ENCODE measurements at places on chromosomes 13 and 19.

DNA sequence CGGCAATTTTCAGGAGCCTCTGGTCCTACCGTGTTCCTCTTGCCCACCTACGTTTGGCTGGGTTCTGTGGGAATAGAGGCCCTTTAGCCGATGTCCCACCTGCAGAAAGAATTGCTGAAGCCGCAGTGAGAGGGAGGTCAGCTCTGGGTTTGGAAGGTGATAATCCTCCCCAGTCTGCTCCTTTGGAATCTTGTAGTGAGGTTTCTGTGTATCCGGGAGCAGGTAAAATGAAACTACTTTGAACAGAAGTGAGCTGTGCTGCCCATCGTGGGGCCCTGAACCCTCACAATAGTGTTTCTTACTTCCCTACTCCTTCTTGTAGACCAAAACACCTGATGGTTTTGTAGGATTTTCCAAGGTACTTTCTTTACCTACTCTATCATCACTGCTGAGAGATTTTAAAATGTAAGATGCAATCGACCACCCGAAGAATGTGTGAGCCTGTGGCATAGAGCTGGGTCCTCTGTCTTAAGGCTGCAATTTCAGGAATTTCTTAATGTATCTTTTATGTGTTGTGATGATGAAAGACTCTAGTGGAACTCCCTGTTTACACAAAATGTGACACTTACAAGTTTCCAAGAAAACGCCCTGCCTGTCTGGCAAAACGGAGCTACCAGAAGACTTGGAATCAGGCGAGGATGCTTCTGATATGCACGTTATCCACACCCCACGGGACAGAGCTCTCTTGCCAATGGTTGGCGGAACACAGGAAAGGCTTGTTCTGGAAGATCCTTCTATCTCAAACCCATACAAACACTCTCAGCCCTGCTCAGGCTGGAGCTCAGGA lies 76.1 kb downstream of the RGCC start:
- no peak for DNase-seq

GRCh38 chr19:28436320-28436719 lies 776.6 kb downstream of the UQCRFS1 start:
- no peak for DNase-seq

DNA sequence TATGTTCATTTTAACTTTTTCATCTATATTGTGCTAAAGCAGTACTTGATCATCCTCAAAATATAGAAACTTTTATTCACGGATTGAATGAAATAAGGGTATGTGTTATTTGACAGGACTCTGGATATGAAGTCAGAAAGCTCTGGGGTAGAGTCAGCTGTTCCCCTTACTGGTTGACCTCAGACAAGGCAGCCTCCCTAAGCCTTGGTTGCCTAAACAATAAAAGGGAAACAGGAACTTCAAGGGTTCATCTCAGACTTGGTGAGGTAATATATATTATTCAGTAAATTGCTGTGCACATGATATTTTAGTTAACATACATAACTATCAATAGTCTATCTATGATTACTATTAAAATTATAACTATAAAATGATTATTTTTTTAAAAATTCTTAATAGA lies 13.6 kb downstream of the POLR1D start:
- no peak for DNase-seq

DNA sequence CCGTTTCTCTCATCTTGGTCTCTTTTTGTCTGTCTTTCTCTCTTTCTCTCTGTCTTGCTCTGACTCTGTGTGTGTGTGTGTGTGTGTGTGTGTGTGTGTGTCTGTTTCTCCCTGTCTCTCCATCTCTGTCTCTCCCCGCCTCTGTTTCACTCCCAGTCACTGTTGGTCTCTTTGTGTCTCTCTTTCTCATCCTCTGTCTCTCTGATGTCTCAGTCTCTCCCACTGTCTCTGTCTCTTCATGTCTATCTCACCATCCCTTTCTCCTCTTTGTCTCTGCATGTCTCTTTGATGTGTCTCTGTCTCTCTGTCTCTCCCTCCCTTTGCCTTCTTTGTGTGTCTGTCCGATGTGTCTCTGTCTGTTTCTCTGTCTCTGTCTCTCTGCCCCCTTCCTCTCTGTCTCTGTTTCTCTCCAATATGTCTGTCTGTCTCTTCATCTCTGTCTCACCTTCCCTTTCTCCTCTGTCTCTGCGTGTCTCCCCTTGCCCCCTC lies 2.5 kb downstream of the NFIC start:
- no peak for DNase-seq

DNA sequence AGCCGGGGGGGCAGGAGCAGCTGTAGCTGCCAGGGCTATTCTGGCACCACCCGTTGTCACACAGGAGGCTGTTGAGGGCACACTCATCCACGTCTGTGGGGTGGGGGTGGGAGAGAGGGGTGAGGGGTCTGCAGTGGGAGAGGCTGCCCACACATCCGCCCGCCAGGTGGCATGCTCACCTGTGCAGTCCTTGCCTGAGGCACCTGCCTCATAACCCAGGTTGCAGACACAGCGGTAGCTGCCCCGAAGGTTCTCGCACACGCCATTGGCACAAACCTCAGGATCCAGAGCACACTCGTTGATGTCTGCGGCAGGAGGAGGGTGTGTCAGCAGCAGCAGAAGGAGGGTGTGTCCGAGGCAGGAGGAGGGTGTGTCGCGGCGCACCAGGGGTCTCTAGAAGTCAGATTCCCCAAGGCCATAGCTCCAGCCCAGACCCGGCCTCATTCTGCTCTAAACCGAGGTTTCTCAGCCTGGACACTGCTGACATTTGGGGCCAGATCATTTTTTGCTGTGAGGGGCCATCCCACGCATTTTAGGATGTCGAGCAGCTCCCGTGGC lies 20.3 kb downstream of the FBN3 start:
- no peak for DNase-seq

- DNase-seq, result peak; percentile 85
Measured at GRCh38 chr19:41541990-41542584, 33.9 kb upstream of the CEACAM21 start.

DNA sequence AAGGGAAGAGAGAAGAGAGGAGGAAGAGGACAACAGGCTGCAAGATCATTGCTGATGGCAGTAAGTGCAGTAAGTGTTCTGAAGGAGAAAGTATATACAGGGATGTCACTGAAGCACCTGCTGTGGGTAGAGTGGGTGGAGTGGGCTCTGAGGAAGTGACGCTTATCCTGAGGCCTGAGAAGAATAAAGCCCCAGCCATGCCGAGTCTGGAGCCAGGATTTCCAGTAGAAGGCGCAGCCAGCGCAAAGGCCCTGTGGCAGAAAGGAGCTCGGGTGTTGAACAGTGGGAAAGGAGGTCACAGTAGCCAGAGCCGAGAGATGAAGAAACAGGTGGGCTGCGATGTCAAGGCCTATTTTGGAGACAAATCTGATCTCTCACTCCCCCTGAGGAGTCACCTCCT lies 31.8 kb upstream of the ADGRE5 start:
- DNase-seq, result peak; percentile 38

DNA sequence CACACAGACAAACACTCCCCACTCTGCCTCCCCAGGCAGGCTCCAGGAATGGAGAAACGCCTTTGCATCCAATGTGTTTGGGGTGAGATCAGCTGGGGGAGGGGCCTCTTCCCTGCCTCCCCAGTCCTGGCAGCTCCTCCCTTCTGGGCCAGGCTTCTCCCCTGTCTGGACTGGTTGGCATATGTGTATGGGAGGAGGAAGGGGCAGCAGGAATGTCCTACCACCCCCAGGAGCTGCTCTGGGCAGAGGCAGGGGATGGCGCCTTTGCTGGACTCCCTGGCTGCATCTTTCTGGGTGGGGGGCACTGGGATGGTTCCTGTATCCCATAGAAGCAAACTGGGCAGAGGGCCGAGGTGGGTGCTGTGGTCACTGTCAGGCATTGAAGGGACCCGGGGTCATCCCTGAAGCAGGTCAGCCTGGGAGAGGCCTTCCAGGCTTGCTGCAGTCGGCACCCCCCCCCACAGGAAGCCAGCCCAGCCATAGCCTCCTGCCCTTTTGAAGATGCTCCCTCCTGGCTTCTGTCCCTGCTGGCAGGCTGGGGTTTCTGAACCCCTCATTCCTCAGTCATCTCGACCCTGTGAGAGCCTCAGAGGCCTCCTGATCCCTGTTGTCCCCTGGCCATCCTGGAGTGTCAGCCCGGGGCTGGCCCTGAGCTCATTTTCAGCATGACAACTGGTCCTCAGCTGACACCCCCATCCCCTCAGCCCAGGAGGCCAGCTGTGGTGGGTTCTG lies 21.2 kb upstream of the SLC7A10 start:
- no peak for DNase-seq

DNA sequence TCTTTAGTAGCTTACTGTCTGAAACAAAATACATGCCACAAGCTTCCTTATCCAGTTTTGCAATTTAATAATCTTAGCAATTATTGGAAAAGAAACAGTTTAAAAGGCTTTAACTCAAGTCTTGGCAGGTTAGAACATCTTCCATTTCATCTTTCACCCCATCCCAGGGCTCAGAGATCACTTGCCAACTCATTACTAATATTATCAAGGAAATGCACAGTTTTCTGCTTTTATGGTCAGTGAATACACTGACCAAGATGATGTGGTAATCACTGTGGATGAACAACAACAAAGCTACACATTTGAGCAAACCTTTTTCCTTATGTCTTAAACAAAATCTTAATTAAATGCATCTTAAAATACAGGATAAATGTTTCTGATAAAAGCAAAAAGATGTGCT lies 48.0 kb upstream of the ITM2B start:
- DNase-seq, result no peak

- DNase-seq, result no peak
Measured at GRCh38 chr19:1645299-1645698, 7.1 kb downstream of the TCF3 start.

- DNase-seq, result no peak
Measured at GRCh38 chr13:36354842-36355623, 8.8 kb upstream of the SPART start.

GRCh38 chr13:78309497-78310180 lies 293.7 kb downstream of the POU4F1 start:
- no peak for DNase-seq

DNA sequence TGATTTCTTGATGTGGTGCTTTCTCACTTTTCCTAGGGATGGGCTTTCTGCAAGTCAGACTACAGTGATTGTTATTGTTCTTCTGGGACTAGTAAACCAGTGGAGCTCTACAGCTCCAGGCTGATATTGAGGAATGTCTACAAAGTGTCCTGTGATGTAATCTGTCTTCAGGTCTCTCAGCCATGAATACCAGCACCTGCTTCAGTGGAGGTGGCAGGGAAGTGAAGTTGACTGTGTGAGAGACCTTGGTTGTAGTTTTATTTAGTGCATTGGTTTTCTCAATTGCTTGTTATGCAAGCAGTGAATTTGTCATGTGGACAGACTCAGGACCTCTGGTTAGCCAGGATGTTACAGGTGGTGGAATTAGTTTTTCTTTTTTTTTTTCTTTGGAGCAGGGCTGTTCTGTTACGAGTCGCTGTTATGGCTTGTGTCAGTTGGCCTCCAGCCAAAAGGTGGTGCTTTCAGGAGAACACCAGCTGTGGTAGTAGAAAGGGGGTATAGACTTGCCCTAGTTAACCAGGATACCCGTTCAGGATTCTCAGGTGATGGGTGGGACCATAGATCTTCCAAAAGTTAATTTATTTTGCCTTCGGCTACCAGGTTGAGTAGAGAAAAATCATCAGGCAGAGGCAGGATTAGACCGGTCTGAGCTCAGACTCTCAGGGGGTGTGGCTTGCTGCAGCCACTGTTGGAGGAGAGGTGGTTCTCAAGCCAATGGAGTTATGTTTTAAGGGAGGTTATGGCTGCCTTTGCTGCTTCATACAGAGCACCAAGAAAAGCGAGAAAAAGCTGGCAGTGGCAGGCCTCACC lies 11.9 kb upstream of the ZNF675 start:
- no peak for DNase-seq

- no peak for DNase-seq
Measured at GRCh38 chr19:17554968-17555479, 425 bp upstream of the COLGALT1 start.

GRCh38 chr13:57992416-57992815 lies 360.9 kb downstream of the PCDH17 start:
- DNase-seq, result no peak

- DNase-seq, result no peak
Measured at GRCh38 chr13:96052656-96053002, 572 bp downstream of the UGGT2 start.

- no peak for DNase-seq
Measured at GRCh38 chr19:8511573-8512101, 2.3 kb downstream of the ZNF414 start.

DNA sequence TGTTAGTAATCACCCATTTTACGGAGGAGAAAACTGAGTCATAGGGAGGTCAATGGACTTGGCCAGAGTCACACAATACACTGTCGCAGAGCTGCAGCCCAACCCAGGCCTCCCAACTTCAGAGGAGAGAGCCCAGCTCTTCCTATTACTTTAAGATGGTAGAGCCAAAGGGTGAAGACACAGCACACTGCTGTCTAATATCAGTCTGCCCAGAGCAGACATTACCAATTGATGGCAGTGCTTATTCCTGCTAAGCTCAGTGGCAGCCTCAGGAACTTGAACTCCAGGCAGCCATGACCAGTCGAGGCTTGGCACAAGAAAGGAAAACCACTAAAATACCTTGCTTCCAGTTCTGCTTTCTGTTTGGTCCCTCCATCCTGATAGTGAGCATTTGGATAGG lies 18.4 kb downstream of the TMEM150B start:
- DNase-seq, result no peak

DNA sequence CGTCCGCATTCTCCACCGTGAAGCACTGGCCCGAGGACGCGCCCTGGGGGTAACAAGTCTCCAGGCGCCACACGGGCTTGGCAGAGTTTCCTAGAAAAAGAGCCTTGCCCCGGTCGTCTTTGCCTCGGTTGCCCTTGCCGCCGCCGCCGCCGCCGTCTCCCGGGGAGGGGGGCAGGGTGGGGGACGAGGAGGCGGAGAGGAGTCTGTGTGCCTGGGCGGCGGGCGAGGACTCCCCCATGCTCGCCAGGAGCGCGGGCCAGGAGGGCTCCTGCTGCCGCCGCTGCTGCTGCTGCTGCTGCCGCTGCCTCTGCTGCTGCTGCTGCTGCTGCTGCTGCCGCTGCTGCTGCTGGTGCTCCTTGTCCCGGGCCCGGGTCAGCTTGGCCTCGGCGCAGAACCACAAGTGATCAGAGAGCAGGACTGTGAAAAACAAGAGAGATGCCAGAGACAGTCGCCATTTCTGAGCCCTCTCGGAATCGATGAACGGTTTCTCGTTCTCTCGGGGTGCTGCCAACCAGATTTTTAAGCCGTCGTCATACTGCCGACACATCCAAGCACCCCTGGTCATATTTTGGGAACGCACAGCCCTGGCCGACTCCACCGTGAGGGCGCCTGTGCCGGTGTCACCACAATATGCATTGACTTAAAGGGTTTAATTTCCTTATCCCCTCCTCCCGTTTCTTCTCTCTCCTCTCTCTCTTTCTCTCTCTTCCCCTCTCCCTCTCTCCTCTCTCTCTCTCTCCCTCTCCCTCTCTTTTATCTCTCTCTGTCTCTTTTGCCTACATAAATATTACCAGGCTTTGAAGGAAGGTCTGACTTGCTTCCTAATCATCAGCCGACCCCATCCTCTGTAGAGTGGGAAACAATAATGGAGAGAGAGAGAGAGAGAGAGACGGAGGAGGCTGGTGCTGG lies 349.1 kb downstream of the LIG4 start:
- DNase-seq, result no peak

GRCh38 chr19:16369664-16370576 lies 45.3 kb downstream of the KLF2 start:
- DNase-seq, result peak; percentile 89
